Putamen (tissue), 1 donor: ENCODE measurements at places on chromosomes 12 and 14.

- no peak for DNase-seq
Observed at GRCh38 chr12:47982311-47982710, 18.9 kb downstream of the TMEM106C start.

GRCh38 chr12:13114251-13115052 is 11.0 kb upstream of the GSG1 start:
- no peak for DNase-seq

- DNase-seq, result no peak
Observed at GRCh38 chr12:56599797-56600196, 30.3 kb downstream of the BAZ2A start.

- DNase-seq, result no peak
Observed at GRCh38 chr14:95263527-95264231, 56.0 kb downstream of the CLMN start.

- DNase-seq, result no peak
Observed at GRCh38 chr14:56649382-56649781, 69.8 kb downstream of the TMEM260 start.

- DNase-seq, result no peak
Observed at GRCh38 chr12:79635676-79636075, 55.1 kb downstream of the PAWR start.

DNA sequence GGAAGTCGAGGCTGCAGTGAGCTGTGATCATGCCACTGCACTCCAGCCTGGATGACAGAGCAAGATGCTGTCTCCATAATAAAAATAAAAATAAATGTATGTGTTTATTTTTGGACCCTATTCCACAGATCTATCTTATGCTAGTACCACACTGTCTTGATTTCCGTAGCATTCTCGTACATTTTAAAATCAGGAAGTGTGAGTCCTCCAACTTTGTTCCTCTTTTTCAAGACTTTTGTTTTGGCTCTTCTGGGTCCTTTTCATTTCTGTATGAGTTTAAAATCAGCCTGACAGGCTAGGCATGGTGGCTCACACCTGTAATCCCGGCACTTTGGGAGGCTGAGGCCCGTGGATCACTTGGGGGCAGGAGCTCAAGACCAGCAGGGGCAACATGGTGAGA is 25.8 kb downstream of the DAO start:
- no peak for DNase-seq

DNA sequence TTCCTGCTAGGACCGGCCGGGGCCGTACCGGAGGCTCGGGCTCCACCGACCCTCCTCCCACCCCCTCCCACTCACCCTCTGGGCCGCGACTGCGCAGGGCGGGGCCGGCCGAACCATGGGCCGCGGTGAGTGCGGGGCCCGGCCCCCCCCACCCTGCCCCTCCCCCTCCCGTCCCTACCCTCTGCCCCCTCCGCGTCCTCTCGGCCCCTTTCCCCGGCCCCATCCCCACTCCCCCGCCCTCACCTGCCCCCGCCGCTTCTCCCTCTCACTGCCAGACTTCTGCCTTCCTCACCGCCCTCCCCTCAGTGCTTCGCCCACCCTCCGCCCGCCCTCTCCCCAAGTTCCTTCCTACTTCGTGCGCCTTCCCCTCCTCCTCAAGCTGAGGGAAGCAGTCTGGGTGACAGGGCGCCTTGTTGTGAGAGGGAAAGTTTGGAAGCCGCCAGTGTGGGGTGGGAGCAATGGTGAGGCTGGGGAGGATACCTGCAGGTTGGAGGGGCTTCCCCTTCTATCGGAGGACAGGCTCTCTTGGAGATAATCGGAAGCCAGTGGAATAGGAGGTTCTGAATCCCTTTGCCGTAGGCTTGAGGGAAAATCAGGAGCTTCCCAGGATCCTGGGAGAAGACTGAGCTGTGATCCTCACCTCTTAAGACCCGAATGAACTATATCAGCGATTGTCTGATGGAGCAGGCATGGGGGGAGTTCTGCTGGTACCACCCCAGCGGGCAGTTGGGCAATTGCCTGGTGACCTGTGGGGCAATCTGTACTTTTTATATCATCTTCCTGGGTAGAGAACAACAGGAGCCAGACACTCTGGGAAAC is 472 bp downstream of the MBD6 start:
- peak; percentile 67 for DNase-seq

- DNase-seq, result no peak
Observed at GRCh38 chr12:47131011-47131410, 51.3 kb upstream of the AMIGO2 start.

DNA sequence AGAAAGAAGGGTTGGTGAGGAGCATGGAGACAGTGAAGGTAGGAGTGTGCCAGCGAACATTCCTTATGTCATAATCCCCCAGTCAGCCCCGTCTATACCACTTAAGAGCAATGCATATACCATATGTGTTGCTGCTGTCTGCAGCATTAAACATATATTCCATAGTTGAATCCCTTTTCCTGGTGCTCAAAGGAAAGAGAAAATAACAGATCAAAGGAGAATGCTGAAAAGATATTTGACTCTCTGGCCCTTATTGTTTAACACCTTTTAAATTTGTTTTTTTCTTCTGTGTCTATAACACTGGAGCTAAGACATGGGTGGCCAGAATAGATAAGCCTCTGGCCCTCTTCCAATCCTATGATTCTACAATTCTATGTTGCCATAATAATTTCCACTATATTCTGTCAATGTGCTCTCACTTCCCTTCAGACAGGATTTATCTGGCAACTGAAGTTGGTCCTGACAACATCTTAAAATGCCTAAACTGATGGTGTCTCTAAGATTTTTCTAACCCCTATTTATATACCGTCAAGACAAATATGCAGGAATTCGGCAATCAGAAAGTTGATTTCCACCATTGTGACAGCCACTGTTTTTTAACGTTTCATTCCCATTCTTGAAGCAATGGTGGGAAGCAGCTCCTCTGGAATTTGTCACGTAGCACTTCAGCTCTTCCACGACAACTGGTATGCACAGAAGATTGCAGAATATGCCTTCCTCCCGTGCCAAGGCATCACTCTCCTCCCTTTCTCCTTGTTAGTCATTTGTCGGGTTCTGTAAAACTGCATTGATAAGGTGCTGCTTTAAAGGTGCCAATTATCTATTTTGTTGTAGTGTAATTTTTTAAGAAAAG is 204.7 kb downstream of the BCAT1 start:
- no peak for DNase-seq

DNA sequence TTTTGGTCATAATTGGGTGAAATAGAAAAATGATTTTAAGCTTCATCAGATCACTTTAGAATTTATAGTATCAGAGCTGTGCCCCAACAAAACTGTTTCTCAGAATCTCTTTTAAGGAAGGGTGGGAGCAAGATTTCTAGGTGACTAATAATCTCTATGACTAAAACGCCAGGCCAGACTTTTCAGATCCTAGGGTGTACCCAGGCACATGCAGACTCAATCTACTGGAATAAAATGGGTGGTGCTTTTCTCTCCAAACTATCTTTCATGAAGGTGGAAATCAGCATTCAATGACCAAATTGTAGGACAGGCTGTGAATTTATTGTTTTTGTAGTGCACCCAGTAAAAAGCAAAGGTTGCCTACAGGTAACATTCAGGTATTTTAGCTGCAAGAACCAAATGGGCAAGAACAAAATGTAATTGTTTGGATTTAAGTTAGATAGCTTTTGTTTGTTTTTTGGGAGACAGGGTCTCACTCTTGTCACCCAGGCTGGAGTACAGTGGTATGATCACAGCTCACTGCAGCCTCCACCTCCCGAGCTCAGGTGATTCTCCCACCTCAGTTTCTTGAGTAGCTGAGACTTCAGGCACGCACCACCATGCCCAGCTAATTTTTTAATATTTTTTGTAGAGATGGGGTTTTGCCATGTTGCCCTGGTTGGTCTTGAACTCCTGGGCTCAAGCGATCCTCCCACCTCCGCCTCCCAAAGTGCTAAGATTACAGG is 49.5 kb downstream of the PPP2R5C start:
- no peak for DNase-seq

DNA sequence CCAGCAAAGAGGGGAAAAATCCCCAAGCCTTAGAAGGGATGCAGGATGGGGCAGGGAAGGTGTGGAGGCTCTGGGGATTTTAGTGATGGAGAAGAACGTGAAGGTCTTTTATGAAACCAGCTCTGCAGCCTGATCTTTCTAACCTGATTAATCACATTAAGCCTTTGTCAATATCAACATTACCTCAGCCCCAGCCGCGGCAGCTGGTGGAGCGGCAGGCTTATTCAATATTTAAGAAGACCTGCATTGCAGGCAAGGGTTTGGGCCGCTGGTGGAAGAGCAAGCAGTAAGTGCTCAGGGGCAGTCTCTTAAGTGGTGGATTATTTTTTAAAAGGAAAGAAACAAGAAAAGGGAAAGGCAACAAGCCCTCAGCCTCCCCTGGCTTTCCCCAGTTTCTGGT is 16.6 kb downstream of the RPH3A start:
- DNase-seq, result no peak

- no peak for DNase-seq
Observed at GRCh38 chr12:97561619-97562290, 99.2 kb downstream of the RMST start.

DNA sequence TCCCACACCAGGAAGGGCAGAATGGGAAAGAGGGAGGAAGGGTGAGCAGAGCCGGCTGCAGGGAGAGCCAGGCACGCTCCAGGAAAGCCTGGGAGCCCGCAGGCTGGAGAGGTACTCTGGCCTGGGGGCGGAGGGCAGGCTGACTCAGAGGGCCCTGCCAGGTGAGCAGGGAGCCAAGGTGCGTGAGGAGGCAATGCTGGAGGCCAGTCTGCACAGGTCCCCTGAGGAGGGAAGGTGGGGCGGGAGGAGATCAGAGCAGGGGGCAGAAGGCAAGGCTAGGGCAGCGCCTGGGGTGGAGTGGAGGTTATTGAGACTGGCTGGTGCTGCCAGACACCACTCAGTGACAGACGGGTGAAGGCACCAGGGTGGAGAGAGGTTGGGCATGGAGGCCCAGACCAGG is 385.0 kb downstream of the BCL11B start:
- DNase-seq, result no peak
